Progenitor cell of endocrine pancreas (in vitro differentiated cells): ENCODE measurements at places on chromosomes 1 and 21. TPM values are rescaled to one million over a fixed set of nuclear protein-coding genes. Genes with fewer than 3 reads are reported as not detected.

The KCNJ10 gene
- 0.09 and 0.12 TPM in 2 replicates for total RNA-seq

The ALPL gene
- total RNA-seq, result 18.8 and 19.8 TPM in 2 replicates

The CLCA4 gene
- not detected in 2 replicates for total RNA-seq

The LRRC53 gene
- 0.07 TPM in 1 of 2 replicates, not detected in the other for total RNA-seq

The PRELP gene
- total RNA-seq, result 0.04 and 0.14 TPM in 2 replicates

The SPSB1 gene
- total RNA-seq, result 5.5 and 6.6 TPM in 2 replicates

The LEFTY1 gene
- 22.9 and 26.0 TPM in 2 replicates for total RNA-seq

The FMN2 gene
- 2.3 and 3.2 TPM in 2 replicates for total RNA-seq

The SLC35F3 gene
- total RNA-seq, result 0.71 and 0.74 TPM in 2 replicates

The KCNH1 gene
- total RNA-seq, result 0.22 and 0.38 TPM in 2 replicates

The ATAD3C gene
- 1.6 and 1.9 TPM in 2 replicates for total RNA-seq

The FCGR3A gene
- total RNA-seq, result not detected in 2 replicates

The GPR25 gene
- not detected in 2 replicates for total RNA-seq

The MTARC1 gene
- total RNA-seq, result 37.1 and 40.5 TPM in 2 replicates

The GSTM1 gene
- 39.0 and 39.1 TPM in 2 replicates for total RNA-seq
